ENCODE measurements at places on chromosomes 12 and 14. TPM values are rescaled to one million over a fixed set of nuclear protein-coding genes. Genes with fewer than 3 reads are reported as not detected.

Gene CARMIL3
- not detected for total RNA-seq

Gene GARIN6
- total RNA-seq: not detected

Gene TMEM233
- not detected for total RNA-seq

Gene HOXC6
- total RNA-seq: 0.68 TPM

Gene LLPH
- 39.9 TPM for total RNA-seq

Gene TDRD9
- total RNA-seq: not detected

Gene TEX52
- not detected for total RNA-seq

Gene REC8
- not detected for total RNA-seq

Gene KITLG
- total RNA-seq: 32.5 TPM

Gene CMTM5
- not detected for total RNA-seq

Gene PLEKHG7
- not detected for total RNA-seq

Gene IAPP
- total RNA-seq: not detected

Gene DTX1
- not detected for total RNA-seq

DNA sequence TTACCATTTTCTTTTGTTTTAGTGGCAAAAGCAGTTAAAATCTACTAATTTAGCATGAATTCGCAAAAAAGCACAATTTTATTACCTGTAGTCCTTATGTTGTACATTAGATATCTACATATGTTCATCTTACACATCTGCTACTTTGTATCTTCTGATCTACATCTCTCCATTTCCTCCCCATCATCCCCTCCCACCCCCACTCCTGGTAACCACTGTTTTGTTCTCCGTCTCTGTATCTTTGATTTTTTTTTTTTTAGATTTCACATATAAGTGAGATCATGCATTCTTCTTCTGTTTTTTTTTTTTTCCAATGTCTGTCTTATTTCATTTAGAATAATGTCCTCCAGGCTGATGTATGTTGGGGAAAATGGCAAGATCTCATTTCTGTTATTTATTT lies 922.7 kb downstream of the VRK1 start:
- DNase-seq: no peak

- DNase-seq: peak; percentile 25
Observed at GRCh38 chr12:133120385-133121191, 9.5 kb downstream of the ZNF891 start.

DNA sequence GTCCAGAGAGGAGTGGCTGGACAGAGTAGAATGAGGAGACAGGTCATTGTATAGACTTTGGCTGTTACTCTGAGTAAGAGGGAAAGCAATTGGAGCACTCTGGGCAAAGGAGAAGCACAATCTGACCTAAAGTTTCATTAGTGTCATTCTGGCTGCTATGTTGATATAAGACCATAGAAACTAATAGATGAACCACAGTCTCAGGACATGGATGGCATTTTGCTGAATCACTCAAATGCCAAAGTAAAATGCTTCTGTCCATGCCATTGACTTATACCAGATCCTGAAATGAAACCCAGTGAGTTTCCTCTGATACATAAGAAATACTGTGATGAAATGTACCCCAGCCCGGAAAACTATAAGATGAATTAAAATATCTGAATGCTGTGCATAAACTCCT lies 65.8 kb upstream of the COCH start:
- peak; percentile 10 for DNase-seq

GRCh38 chr14:22386924-22387775 lies 201.9 kb downstream of the DAD1 start:
- DNase-seq: peak; percentile 60

- DNase-seq: no peak
Observed at GRCh38 chr12:67760586-67761275, 112.2 kb downstream of the DYRK2 start.

DNA sequence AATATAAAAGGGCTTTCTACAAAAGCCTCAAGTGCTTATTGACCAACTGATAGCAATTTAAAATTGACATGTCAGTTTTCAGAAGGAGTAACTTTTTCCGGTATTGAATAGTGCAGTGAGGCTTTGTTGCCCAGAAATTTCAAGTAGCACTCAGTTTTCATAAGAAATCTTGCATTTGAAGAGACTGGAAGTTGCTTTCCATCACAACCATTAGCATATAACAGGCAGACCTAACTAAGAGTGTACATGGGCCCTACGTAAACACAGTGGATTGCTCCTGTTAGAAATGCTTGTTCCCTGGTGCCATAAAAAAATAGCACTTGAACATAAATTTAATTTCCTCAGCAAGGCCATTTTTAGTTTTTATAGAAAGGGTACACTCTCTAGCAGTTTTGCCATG lies 117.9 kb downstream of the TMTC2 start:
- DNase-seq: no peak

- no peak for DNase-seq
Observed at GRCh38 chr14:103286968-103287850, 46.8 kb upstream of the EIF5 start.

- DNase-seq: no peak
Observed at GRCh38 chr14:101398011-101398410, 163.3 kb upstream of the DIO3 start.

- no peak for DNase-seq
Observed at GRCh38 chr14:105476831-105477659, 2.4 kb downstream of the CRIP2 start.

DNA sequence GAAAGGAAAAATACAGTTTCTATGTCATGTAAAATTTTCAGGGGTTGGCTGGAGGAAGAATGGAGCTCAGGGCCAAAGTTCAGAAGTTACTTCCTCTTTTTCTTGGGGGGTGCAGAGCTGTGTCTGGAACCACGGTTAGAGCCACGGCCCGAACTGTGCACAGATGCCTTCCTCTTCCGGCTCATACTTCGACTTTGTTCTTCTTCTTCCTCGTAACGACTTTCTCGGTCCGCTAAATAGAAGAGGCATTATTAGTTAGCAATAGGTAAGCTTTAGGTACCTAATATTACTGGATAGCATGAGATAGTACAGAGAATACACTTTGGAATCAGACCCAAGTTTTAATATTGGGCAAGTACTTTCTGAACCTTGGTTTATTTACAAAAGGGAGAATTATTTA lies 31.2 kb downstream of the SUPT16H start:
- DNase-seq: no peak

DNA sequence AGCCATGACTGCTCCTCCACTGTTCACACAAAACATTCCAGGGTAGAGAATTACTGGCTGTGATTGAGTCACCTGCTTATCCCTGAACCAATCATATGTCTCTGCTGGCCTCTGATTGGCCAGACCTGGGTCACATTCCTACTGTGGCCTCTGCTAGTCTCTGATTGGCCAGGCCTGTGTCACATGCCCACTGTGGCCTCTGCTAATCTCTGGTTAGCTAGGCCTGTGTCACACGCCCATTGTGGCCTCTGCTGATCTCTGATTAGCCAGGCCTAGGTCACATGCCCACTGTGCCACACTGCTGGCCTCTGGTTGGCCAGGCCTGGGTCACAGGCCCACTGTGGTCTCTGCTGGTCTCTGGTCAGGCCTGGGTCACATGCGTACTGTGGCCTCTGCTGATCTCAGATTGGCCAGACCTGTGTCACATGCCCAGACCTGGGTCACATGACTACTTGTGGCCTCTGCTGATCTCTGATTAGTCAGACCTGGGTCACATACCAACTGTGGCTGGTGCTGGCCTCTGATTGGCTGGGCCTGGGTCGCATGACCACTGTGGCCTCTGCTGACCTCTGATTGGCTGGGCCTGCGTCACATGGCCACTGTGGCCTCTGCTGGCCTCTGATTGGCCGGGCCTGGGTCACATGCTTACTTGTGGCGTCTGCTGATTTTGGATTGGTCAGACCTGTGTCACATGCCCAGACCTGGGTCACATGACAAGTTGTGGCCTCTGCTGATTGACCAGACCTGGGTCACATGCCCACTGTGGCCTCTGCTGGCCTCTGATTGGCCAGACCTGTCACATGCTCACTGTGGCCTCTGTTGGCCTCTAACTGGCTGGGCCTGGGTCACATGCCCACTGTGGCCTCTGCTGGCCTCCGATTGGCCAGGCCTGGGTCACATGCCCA lies 251.6 kb downstream of the SLC15A4 start:
- peak; percentile 61 for DNase-seq

DNA sequence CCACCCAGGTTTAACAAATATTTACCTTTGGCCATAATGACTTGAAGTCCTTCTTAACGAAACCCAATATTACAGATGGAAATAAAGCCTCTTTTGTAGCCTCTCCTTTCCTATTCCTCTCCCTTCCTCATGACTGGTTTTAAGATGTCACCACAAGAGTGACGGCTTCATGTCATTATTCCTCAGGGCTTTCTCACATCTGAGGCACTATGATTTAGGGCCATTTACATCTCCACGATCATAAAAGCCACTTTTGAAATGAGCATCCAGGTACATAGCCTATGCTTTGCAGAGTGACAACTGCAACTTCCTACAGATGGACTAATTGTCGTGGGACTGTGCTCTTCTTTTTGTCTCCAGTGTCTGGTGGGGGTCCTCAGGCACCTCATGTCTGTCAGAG lies 32.3 kb upstream of the DACT1 start:
- no peak for DNase-seq

DNA sequence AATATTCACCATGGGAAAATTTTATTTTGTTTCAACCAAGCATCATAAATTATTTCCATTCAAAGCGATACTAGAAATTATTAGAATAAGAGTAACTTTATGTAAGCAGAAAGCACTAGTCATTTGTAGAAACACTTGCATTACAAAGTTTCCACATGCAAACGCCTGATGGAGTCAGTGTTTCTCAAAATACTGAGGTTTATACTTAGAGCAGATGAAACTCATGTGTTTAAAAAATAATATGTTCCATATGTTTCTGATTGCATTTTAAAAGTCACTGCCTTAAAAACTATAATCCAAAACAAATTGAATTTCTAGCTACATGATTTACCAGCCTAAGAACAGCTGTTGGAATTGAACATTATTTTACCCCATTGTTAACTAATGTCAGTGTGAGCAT lies 1246.4 kb downstream of the SLC16A7 start:
- no peak for DNase-seq

- DNase-seq: no peak
Observed at GRCh38 chr12:25014961-25015360, 66.1 kb upstream of the BCAT1 start.

GRCh38 chr14:70789361-70789760 lies 20.0 kb downstream of the MAP3K9 start:
- DNase-seq: no peak

- DNase-seq: no peak
Observed at GRCh38 chr12:72207079-72207478, 65.1 kb upstream of the TRHDE start.

DNA sequence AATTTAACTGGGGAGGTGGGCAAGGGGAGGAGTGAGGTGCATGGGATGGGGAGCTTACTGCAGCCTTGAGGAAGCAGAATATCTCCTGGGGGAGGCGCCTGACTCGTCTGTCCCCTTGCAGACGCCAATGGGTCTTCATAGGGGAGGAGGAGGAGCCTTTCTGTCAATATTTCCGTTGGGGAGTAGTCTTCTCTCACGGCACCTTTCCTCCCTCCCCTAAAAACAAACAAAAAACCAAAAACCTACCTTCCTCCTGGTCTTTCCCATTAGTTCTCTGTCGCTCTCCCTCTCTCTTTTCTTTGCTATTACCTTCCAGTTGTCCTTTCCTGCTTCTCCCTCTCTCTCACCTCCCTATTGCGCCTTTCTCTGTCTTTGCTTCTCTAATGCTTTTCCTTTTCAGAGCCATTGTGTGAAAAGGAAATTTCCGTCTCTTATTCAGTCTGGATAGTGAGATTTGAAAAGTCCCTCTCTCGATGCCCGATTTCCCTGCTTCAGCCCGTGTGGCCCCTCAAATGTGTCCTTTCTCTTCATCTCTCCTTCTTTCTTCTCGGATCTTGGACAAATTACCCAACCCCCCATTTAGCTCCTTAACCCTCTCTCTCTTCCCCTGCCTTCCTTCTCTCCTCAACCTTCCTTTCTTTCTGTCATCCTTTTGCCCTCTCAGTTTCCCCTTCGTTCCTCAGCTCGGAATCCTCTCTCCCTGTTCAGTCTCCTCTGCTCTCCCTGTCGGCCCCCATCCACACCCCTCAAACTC lies 5.9 kb downstream of the GPR84 start:
- DNase-seq: no peak

DNA sequence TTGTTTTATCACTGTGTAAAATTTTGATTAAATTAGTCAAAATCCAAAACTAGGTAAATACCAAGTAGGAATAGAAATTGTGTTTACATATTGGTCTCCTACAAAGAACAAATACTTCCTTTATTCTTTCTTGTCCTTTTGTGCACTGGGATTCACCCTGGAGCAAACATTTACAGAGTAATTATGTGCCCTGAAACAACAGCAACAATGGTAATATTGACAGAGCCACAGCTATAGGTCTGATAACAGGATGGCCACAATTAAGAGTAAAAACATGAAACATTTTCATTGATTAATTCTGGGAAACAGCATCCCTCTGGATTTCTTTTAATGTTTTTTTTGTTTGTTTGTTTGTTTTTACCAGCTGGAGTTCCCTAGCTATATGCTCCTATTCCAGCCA lies 61.2 kb downstream of the SLC38A6 start:
- no peak for DNase-seq

DNA sequence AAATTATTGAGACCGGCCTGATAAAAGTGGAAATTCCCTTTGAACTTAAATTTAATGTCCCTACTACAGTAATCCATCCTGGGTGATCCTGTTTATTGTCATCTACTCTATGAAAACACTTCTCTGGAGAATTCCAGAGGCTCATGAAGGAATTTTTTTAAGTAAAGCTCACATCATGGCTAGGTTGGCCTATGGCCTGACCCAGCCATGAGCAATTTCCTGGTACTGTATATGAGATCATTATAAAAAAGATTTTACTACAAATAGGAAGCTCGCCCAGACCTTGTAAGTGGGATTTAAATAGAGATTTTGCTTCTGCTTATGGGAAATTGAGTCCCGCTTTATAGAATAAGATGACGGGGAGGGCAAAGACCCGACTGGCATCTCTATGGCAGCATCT lies 215.5 kb downstream of the DPF3 start:
- no peak for DNase-seq

DNA sequence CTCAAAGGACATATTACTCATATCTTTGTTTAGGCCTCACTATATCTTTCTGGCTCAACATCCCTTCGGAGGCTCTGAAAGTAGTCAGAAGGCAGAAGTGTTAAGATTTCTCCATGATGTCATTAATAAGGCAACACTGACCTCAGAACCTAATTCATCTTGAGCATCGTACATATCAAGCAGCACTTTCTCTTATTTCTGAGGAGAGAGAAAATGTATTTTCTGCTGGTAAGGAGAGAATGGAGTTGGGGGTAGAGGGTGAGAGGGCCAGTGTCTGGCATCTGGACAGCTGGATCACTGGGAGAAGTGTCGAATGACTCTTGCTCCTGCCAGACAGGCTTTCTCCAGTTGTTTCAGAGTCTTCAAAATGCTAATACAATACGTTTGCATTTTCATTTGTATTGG lies 213.2 kb upstream of the PRICKLE1 start:
- no peak for DNase-seq

GRCh38 chr12:30613119-30613830 lies 82.4 kb downstream of the IPO8 start:
- DNase-seq: peak; percentile 23

- DNase-seq: peak; percentile 99
Observed at GRCh38 chr12:6946033-6946919, 2.5 kb downstream of the C12orf57 start.
